ENCODE measurements at places on chromosomes 13 and 19.

DNA sequence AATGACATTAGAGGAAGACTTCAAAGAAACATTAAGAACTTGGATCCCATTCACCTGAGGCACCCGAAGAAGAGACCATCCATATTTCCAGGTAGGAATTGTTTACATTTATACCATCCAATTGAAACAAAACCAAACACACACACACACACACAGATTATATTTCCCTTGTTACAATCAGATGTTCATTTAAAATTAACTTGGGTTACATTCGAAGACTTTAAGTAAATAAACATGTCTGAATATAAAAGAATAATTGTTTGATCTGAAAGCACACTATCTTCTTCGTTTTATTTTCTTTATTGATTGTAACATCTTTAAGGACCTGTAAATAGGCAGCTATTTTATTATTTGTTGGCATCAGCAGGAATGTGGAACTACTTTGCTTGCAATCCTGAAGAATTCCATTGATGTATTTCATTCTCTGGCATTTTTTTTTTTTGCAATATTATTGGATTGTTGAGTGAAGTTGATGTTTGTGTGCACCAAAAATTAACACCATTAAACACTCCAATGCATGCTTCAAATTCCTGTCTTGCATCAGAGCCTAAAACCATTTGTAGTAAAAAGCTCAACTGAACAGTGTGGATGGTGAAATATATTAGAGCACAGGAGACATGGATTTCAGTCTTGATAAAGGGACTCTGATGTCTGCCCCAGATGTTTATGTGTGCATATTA, 85.3 kb upstream of the FRY start:
- no peak for DNase-seq

DNA sequence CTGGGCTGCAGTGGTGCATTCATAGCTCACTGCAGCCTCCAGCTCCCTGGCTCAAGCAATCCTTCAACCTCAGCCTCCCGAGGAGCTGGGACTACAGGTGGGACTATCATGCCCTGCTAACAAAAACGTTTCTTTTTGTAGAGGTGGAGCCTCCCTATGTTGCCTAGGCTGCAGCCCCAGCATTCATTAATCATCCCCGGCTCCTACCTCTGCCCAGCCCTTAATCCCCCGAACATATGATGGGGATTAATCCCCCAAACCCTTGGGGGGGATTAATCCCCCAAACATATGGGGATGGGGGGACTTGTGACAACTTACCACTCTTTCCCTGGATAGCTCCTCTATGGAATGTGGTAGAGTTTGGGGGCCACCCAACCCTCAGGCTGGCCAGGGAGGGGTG, 45.9 kb downstream of the SUGP2 start:
- DNase-seq: no peak

- DNase-seq: no peak
Measured at GRCh38 chr19:40862785-40863184, 12.5 kb upstream of the CYP2A6 start.

GRCh38 chr13:59745392-59745788, 418.3 kb downstream of the DIAPH3 start:
- DNase-seq: no peak

- DNase-seq: no peak
Measured at GRCh38 chr13:38401276-38401675, 51.6 kb downstream of the UFM1 start.

DNA sequence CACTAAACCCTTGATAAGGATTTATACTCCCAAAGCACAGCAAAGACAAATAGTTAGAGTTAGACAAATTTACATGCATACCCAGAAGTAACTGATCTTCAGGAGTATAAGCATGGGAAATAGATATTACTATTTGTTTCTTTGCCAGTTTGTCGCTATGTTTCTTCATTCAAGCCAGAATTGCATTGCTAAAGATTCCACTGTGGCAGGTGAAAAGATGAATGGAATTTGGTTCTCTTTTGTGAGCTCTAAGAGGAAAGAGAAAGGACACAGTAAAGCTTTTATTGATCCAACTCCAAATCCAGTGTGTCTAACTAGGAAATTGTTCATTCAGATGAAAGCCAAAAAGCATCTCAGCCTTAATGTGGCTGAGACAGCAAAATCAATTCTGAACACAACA, 292.3 kb upstream of the SPRY2 start:
- no peak for DNase-seq

DNA sequence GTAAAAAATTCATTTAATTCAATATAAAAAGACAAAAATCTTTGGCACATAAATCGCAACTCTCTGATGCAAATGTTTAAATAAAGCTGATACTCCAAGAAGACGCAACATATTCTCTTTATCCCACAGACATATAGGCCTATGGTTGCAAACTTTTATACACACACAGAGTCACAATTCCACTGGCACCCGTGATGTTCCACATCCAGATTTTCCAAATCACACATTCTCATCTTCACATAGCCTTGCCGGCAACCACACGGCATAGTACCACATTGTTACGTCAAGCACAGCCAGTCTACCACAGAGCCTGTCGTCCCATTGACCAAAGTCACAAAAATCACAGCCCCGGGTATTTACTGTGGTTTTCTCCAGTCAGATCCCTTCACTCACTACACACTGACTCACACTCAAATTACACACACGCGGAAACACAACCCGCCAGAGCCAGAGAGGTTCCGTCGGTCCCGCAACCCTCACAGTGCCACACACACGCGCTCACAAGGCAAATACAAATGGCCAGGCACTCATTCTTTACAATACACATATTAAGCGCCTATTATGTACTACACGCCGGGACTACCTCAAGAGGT, 546 bp upstream of the ZNF546 start:
- peak; percentile 54 for DNase-seq

DNA sequence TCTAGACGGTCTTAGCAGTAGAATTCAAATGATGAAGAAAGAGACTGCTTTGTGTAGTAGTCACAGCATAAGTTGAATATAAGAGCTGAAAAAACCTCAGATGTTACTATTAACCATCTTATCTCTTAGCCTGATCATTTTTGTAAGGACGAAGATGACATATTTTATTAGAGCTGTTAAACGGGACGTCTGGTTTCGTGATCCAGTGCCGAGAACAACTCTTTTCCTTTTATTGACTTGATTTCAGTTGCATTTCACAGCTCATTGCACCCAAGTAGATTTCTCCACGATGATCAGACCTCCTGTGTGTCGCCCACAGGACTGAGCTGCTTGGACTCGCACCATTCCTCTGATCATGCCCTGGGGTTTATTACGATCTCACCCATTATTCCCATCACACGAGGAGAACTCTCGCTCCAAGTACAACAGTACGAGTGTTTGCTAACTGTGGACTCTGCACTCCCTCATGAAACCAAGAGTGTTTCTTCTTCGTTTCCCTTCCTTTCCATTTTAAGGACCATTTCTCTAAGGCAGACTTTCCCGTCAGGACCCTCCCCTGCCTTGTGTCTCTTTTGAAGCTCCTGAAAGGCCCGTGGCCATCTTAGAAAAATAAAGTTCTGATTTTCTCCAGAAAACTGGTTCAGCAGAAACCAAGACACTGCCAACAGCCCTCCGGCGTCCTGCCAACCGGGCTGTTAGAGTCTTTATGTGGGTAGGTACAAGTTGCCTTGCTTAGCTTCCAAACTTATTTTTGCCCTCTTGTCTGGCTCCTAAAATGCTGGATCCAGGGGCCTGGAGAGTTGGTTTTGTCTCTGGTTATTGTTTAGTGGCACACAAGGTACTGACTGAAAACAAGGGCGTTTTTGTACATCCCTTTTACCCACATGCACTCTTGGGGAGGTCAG, 48.2 kb upstream of the RNF113B start:
- DNase-seq: no peak

DNA sequence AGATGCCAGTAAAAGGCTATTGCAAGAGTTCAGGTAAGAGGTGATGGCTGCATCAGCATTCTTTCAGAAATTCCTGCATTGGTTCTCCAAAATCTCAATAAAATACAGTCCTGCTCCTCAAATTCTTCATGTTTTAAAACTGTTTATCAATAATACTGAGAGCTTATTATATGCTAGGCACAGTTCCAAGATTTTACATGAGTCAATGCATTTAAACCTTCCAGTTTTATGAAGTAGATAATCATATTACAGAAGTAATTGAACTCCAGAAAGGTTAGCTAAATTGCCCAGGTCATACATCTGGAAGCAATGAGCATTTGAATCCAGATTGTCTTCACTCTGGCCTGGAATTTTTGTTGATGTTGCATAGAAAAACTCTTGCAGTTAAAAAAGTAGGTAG, 282.9 kb upstream of the SLITRK6 start:
- no peak for DNase-seq

GRCh38 chr13:91356919-91357612, 9.6 kb downstream of the MIR17HG start:
- DNase-seq: no peak

GRCh38 chr13:98103942-98104880, 38.7 kb upstream of the FARP1 start:
- no peak for DNase-seq

- no peak for DNase-seq
Measured at GRCh38 chr13:107234319-107235073, 666.6 kb upstream of the ARGLU1 start.

DNA sequence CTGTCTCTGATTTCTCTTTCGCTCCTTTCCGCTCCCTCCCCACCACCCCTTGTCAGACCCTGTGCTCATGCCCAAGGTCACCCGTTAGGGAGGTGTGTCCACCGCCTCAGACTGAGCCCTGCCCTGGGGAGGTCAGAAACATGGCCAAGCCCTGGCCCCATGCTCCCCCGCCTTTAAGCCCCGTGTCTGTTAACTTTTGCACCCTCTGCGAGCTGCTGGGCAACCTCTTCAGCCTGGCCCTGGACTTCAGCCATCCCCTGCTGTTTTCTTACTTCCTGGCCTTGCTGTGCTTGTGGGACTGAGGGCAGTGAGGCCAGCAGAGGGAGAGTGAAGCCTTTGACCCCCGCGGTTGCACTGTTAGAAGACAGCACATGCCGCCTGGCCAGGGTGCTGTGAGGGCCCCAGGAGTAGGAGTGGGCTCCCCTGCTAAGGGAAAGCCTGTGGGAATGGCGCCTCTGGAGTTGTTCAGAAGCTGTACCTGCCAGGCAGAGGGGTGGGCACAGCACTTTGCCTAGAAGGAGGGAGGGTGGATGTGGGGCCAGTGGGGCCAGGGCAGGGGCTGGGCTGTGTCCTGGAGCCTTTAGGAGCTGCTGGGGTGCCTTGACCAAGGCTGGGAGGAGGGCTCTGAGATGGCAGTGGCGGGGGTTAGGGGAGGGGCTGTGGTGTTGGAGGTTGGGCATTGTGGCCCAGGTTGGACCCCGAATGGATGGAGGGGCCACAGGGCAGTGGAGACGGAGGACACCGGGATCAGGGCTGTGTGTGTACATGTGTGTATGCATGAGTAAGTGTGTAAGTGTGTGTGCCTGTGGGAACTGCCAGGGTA, 7.9 kb downstream of the UPF1 start:
- DNase-seq: no peak

DNA sequence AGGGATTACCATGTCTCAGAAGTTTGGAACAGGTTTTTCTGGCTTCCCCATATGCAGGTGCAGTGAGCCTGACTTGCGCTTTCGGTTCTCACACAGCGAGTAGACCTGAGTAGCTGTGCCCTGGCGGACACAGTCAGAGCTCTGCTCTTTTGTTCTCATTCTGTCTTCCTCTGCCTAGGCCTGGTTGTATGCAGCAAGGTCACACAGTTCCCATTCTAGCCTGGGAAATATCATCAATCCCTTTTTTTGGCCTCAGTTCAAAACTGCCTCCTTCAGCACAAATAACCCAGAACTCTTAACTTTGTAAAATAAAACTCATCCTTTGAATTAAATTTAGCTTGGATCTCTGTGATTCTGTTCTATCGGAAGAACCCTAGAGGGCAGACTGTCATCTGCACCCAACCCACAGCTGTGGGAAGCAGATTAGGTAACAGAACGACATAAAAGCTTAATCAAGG, 10.2 kb downstream of the OXGR1 start:
- no peak for DNase-seq

GRCh38 chr19:51737924-51738323, 13.8 kb downstream of the FPR1 start:
- no peak for DNase-seq

- DNase-seq: no peak
Measured at GRCh38 chr13:33119856-33120543, 103.8 kb downstream of the KL start.

GRCh38 chr13:103883164-103883563, 816.9 kb upstream of the SLC10A2 start:
- no peak for DNase-seq

DNA sequence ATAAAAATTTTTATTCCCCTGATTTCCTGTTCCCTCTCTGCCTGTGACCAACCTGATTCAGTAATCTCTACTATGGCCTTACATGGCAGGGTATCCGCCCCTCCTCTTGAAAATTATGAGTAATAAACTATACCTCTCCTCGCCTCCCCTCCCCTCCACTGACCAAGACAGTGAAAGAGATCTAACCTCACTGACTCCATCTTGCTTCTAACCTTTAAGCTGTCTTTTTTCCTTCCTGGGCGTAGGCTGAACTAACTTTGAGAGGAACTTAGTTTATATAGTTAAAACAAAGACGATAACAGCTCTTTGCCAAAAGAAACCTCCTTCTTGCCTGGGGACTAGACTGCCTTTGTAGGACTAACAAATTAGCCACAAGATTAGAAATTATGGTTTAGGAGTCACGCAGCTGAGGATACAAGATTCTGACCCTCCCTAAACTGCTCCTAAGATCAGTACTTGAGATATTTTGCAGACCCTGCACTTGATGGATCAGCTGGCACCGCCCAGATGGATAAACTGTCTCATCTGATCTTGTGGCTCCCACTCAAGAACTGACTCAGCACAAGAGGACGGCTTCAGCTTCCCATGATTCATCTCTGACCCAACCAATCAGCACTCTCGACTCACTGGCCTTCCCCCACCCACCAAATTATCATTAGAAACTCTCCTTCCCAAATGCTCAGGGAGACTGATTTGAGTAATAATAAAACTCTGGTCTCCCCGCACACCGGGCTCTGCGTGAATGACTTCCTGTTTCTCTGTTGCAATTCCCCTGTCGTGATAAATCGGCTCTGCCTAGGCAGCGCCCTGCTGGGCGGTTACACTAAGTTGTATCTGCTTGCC, 187.1 kb downstream of the TDRD3 start:
- DNase-seq: no peak

GRCh38 chr13:43830497-43830881, 43.7 kb upstream of the ENOX1 start:
- DNase-seq: no peak

- DNase-seq: no peak
Measured at GRCh38 chr13:93628136-93628797, 401.7 kb downstream of the GPC6 start.
